Retina (tissue), 1 donor: ENCODE measurements at places on chromosomes 7 and 10.
A peak's percentile ranks its signal among the peaks of the same experiment; 100 is the strongest.

DNA sequence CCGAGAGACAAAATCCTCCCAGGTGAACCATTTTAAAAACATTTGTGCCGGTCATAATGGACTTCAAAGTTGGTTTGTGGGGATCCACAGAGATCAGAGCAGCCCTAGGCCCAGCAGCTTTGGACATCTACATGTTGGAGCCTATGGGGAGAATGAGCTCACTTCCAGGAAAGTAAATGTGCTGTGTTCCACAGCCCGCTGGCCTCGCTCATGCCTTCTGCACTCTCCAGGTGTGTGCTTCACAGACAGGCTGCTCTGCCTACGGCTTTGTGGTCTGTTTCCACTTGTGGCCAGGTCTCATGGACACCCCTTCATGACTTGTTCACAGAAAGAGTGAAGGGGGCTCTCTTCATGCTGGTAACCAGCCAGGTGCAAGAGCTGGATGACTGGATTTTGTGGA is 141.6 kb downstream of the ADARB2 start:
- no peak for DNase-seq

- DNase-seq, result no peak
These were observed 116.0 kb downstream of the LARP4B start for GRCh38 chr10:815338-816090.

DNA sequence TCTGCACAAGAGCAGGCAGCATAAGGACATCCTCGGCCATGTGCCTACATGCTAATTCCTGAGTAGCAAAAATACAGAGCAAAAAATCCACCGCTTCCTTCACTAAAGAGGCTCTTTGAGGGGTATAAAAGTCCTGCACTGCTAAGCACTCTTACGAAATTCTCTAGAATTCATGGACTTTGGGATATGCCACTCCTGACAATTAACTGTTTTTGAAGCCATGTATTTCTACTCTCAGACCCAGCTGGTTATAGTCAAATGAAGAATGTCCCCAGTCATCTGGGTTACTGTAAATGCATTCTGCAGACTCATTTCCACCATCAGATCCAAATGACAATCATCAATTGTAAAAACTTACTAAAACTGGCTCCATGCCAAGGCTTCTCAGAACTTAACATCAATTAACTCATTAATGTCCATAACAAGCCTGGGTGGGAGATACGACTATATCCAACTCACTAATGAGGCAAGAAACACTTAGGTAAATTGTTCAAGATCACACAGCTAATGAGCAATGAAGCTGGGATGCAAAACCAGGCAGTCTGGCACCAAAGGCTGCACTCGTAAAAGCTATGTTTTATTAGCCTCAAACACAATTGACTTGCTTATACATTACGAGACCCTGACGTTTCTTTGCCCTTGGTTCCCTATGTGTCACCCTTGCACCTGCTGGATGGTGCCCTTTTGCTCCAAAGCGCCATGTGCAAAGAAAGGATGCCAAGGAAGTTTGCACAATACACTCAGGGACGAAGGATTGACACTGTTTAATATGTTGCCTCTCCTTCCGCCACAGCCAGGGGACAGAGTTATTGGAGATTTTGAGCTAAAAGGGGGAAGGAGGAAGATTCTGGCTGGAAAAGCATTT is 250.4 kb downstream of the ELMO1 start:
- peak; percentile 72 for DNase-seq

GRCh38 chr7:44132039-44132438 is 8.7 kb upstream of the POLD2 start:
- no peak for DNase-seq

GRCh38 chr10:124710266-124710881 is 33.8 kb downstream of the FAM53B start:
- DNase-seq, result no peak

DNA sequence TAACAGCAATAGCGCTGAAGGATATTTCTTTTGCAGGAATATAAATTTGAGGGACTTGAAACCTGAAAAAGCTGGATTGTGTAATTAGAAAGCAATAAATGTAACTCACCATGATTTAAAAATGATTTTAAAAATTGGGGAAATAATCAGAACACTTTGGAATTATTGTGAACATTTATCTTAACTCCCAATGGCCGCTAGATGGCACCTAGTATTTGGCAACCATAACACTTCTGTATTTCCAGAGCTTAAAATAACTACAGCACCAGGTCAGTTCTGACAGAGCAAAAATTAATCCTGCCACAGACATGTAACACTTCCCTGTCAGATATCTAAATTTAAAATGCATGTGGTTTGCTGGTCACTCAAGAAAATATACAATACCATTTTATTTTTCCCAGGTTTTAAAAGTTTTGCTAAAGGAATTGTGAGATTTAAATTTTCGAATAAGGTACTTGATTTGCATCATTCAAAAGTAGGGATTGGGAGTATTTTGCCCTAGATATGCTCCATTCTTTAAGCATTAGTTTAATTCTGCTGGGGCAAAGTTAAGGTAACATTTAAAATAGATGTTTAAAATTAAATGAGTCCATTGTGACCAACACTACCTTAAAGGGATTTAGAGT is 144.5 kb downstream of the PPP1R3A start:
- peak; percentile 13 for DNase-seq

GRCh38 chr10:111856631-111857030 is 326.9 kb downstream of the GPAM start:
- no peak for DNase-seq

GRCh38 chr10:100253041-100253440 is 14.4 kb downstream of the CWF19L1 start:
- no peak for DNase-seq

GRCh38 chr7:6438427-6438826 is 9.3 kb downstream of the DAGLB start:
- no peak for DNase-seq

DNA sequence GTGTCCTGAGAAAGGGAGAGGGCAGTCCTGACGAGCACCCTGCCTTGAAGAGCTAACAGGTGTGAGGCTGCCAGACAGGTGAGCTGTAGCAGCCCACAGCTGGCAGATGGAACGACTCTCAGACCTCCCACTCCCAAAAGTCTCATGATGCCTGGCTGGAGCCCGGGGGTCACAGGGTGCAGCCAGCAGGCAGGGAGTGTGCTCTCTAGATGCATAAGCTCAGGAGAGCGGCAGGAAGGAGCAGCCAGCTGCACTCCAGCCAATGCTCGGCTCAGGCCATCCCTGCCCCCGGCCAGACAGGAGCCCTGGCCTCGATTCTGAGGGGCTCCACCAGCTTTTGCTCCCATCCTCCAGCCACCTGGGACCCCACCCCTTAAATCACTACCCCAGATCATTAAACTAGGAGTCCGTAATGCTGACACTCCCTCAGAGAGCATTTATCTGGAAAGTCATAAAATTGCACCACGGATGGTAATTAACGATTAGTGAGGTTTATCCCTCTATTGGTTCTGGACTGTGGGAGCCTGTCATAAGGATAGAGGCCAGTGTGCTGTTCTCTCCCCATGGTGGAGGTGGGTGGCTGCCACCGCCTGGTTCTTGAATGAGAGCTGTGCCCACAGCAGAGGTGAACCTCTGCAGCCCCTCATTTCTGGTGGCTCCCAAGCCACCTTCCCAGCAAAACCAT is 63.5 kb upstream of the ZMIZ1 start:
- no peak for DNase-seq

DNA sequence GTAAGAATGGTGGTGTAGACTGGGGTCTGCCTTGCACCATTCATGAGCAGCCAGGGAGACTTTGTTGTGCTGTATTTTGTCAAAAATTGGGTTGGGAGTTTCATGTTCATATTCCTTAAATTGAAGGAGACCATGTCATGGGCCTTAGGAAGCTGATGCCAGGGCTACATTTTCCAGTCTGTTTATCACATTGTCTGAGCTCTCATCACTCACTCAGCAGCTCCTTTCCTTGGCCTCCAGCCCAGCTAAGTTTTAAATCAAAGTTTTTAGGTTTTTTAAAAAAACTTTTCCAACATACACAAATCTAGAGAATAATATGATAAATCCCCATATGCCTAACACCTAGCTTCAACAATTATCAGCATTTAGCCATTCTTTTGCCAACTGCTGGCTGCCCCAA is 12.6 kb upstream of the FAM13C start:
- no peak for DNase-seq

DNA sequence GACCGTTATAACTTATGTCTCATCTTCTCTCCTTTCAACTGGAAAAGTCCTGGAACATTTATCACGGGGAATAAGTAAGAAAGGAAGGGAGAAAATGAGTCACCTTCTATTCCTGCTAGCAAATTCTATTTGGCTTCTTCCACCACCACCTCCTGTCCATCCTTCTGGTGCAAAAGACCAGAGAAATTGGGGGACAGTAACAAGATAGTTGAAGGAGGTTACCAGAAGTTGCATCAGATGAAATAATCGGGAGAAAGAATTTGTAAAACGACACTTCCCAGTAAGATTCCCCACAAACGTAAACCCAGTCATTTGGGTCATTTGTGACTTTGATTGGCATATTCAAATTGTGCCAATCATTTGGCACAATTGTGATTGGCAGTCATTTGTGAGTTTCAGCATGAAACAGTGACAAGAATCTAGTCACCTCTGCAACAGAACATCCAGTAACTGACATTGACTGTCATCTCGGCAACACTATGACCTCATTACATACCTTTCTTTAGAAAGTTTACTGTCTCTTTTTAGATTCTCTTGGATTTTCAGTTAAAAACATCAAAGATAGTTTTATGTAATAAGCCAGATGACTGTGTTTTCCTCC is 51.3 kb upstream of the PIK3CG start:
- no peak for DNase-seq

DNA sequence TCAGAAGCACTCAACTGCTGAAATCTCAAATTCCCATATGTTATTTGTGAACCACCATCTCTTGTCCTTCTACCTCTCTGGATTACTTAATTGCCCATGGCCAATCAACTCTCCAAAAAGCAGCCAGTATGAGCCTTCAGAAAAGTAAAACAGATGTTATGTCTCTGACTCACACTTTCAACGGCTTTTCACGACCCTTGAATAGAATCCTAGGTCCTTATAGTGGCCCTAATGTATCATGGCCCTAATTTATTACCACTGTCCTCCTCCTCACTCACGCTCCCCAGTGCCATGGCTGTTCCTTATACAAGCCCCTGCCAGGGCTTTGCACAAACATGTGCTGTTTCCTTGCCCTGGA is 20.0 kb downstream of the ZNF438 start:
- no peak for DNase-seq

DNA sequence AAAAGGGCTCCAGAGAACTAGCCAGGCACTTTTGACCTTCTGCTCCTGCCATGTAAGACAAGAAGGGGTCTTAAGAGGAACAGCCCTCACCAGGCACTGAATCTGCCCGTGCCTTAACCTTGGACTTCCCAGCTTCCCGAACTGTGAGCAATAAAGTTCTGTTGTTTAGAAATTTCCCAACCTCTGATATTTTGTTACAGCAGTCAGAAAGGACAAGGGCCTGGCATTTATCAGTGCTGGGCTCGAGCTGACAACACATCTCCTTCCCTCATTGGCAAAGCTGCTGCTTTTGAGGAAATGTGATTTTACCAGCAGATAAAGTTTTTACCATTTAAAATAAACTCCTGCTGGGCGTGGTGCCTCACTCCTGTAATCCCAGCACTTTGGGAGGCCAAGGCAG is 103.5 kb downstream of the GPR26 start:
- DNase-seq, result no peak

- DNase-seq, result no peak
These were observed 1060.2 kb downstream of the KCNMA1 start for GRCh38 chr10:76577455-76577854.

- DNase-seq, result no peak
These were observed 77.6 kb downstream of the CLRN3 start for GRCh38 chr10:127815147-127815546.

DNA sequence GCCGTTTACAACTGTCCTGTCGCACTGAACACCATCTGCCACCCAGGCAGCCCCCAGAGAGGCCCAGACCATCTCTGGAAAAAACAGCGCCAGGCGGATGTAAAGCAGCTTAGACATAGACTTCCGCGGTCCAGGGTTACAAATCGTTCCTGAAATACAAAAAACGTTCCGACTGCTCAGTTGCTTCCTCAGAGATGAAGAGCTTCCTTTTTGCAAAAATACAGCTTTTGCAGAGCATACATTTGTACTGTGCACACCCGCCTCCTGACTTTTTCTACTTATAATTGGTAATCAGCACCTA is 11.4 kb downstream of the DAGLB start:
- no peak for DNase-seq

GRCh38 chr7:14184292-14184864 is 194.9 kb upstream of the ETV1 start:
- DNase-seq, result no peak

DNA sequence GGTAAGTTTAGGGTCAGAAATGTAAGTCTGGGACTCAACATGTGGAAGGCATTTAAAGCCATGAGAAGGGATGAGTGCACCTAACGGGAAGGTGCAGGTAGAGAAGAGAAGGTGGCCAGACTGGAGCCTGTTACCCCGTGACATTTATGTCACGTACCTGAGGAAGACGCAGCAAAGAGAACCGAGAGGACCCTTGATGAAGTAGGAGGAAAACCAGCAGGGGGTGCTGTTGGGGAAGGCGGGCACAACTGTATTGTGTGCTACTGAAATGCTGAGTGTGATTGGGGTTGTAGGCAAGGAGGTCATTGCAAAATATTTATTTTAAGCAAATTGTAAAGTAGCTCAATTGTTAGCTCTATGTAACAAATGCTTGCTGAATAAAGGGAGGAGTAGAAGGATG is 338.2 kb upstream of the PRKCQ start:
- DNase-seq, result no peak

GRCh38 chr7:23093546-23093945 is 12.0 kb upstream of the KLHL7 start:
- no peak for DNase-seq

DNA sequence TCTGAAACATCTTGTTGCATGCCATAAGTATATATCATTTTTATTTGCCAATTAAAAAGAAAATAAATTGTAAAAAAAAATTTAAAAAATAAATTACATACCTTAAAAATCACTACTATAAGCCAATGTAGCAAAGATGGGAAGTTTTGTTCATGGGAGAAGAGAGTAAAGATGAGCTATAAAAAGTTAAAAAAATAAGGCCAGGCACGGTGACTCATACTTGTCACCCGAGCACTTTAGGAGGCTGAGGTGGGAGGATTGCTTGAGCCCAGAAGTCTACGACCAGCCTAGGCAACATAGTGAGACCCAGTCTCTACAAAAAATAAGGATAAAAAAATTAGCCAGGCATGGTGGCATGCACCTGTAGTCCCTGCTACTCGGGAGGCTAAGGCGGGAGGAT is 8.4 kb upstream of the STK32C start:
- DNase-seq, result no peak

GRCh38 chr10:74949843-74950765 is 123.7 kb downstream of the KAT6B start:
- DNase-seq, result peak; percentile 22

- no peak for DNase-seq
These were observed 108.7 kb downstream of the LARP4B start for GRCh38 chr10:822661-823367.

- DNase-seq, result no peak
These were observed 15.2 kb upstream of the C10orf53 start for GRCh38 chr10:49664006-49664841.

DNA sequence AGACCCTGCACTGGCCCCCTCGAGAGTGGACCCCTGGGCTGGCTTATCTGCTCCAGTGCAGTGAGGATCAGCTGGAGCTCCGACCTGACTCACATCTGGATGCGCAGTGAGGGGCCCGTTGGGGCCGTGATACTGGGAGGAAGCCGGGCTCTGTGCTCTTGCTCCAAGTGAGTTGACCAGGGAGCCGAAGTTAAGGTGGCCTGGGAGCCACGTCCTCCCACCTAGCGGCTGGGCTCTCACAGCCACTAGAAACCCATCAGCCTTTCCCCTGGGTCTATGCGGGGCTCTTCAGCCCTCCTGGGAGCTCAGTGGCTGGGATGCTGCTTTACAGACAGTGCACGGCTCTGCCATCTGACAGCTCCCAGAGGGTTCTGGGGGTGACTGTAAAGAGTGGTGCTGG is 9.1 kb downstream of the ALKBH4 start:
- DNase-seq, result no peak
